ENCODE measurements at places on chromosomes 3 and 15. TPM values are rescaled to one million over a fixed set of nuclear protein-coding genes. Genes with fewer than 3 reads are reported as not detected.

The ATP13A5 gene
- not detected for total RNA-seq

The CCDC174 gene
- total RNA-seq: 15.7 TPM

The TPRG1 gene
- 0.14 TPM for total RNA-seq

The SH2D7 gene
- total RNA-seq: not detected

The CCDC39 gene
- total RNA-seq: not detected

The ZNF660 gene
- not detected for total RNA-seq

The ISLR gene
- total RNA-seq: 0.39 TPM

The FOXB1 gene
- not detected for total RNA-seq

The GOLGA8G gene
- not detected for total RNA-seq

The CDC25A gene
- total RNA-seq: 9.2 TPM

The GCSAM gene
- total RNA-seq: not detected

The IL12A gene
- total RNA-seq: 1.1 TPM

The CTXND1 gene
- total RNA-seq: not detected

The LMAN1L gene
- total RNA-seq: not detected

The SPINK8 gene
- total RNA-seq: not detected

The DAZL gene
- not detected for total RNA-seq

The NEK11 gene
- total RNA-seq: 4.4 TPM

The GOLGA8O gene
- 0.35 TPM for total RNA-seq

The UCN2 gene
- 8.9 TPM for total RNA-seq

The ERICH6 gene
- total RNA-seq: not detected

The SPESP1 gene
- total RNA-seq: not detected

The SLC12A1 gene
- total RNA-seq: not detected

The CEP19 gene
- 2.6 TPM for total RNA-seq

The IMPG2 gene
- total RNA-seq: not detected

The CKMT1B gene
- 5.1 TPM for total RNA-seq

The SETD5 gene
- 39.2 TPM for total RNA-seq

The CPNE9 gene
- total RNA-seq: 0.17 TPM

The IGDCC3 gene
- total RNA-seq: 0.12 TPM

The PLA2G4D gene
- not detected for total RNA-seq

The OR5H14 gene
- total RNA-seq: not detected

The C3orf20 gene
- total RNA-seq: 0.06 TPM

The SLC35G2 gene
- 28.0 TPM for total RNA-seq

The SSUH2 gene
- total RNA-seq: 0.69 TPM

The CNOT10 gene
- total RNA-seq: 25.0 TPM

The TMEM41A gene
- 22.7 TPM for total RNA-seq

The SOX14 gene
- total RNA-seq: not detected

The CLDN1 gene
- 22.6 TPM for total RNA-seq
